ENCODE measurements at places on chromosomes 16 and 17.

GRCh38 chr17:72407336-72407909, 286.6 kb downstream of the SOX9 start:
- peak; percentile 70 for DNase-seq

DNA sequence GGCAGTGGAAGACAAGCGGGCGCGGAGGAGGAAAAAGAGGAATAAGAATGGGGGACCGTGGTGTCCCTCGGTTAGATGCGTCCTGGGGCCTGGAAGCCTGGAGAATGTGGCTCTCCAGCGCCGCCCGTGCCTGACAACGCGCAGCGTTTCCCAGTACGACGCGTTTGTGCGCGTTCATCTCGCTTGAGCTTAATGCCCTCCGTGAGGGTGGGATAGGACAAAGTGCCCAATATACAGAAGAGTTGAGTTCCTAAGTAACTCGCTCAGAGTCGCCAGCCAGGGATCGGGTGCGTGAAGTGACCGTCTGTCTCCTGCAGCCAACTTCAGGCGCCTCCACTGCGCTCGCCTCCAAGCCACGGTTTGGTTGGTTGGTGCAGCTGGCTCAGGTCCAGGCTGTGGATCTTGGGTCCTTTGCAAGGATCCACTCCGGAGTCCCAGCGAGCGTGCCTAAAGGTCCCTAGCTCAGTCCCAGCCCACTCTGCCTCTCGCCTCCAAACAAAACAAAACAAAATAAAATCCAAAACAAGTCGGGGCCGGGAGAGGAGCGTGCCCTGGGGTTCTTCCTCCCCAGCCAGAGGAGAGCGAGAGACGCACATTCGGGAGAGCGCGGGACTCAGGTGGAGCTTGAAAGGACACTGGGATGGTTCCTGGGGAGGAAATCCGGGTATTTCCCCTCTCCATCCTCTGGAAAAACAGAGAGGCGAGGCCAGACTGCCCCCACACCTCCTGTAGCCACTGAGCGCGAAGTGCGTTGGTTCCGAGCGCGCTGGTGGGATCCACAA, 974 bp downstream of the GALR2 start:
- DNase-seq = no peak

DNA sequence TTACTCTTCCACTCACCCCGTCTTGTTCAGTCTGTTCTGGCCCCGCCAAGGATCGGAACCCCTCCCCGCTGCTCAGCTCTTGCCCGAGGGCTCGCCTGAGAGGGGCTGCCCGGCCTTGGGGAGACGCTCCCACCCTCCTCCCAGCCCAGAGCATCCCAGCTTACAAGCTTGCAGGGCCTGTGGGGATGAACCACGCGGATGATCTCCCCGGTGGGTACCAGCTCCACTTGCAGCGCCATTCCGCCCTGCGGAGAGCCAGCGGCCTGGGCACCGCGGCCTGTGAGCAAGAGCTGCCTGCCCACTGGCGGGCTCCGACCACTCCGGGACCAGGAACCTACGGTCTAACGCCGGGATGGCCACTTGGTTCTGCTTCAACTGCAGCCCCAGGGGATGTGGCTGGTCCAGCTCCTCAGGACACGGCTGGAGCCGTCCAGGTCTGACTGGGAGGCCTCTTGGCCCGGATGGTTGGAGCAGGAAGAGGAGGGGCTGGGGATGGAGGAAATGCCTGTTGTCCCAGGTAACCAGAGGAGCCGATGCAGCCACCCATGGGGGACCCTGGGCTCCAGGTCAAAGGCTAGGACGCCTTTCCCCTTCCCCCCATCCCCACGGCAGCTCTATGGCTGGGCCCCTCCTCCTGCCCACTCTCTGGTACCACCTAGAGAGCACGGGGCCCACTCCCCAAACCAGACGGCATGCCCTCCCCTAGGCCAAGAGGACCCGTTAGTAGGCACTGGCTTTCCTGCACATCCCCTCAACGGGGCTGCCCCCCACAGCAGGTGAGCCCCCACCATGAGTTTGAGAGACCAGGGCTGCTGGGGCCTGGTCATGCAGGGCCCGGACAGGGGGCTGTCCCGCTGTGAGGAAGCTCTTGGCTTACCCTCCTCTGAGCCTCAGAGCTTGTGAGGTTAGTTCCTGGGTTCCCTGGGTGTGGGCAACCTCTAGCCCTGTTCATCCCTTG, at the start of gene MYO1C:
Gene MYO1C, minus strand, starts transcription at position 438 of the 958 bp plus-strand sequence. Its CDS starts 199 bp downstream, at position 239.
- no peak for DNase-seq

- no peak for DNase-seq
Observed at GRCh38 chr16:2959206-2959605, 4.9 kb upstream of the KREMEN2 start.

DNA sequence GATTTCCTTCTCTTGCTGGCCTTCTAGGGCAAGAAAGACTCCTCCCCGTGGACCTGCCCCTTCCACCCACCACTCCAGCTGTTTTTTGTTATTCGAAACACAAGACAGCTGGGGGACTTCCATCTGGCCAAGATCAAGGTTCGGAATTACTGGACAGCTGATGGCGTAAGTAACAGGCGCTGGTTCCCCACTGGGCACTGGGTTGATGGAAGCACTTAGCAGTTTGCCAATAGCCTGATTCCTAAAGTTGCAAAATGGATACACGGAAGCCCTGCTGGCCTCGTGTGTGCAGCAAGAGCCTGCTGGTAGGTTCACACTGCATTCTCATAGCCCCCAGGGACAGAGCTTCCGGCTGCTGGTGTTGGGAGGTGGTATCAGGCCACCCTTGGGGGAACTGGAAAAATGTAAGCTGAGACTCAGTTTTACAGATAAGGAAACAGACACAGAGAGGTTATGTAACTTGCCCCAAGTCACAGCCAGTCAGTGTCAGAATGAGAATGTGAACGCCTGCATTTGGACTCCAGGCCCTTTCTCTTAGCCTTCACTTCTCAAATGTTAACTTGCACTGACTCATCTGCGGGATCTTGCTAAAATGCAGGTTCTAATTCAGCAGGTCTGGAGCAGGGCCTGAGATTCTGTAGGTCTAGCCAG, 171.7 kb downstream of the KATNIP start:
- DNase-seq = no peak
